ENCODE measurements at places on chromosomes 4 and X.

DNA sequence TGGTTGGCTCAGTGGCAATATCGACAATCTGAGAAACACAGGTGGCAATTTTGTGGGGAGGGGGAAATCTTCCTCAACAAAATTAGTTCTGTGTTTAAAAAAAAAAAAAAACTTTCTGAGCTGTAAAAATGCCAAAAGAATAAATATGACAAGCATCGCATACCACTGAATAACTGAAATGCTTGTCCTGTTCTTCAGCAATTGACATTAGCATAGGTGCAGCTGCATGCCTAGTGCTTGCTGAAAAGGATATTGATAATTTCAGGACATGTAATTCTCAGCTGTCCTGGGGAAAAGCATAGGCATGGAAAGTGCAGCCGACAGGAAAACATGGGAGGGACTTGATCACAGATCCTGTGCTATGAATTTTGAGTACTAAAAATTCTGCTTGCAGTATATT lies 147.2 kb downstream of the SOWAHB start:
- no peaks in the 10 kb centered on the region for H3K4me1 ChIP-seq
- no peaks in the 10 kb centered on the region for H3K36me3 ChIP-seq
- H3K27ac ChIP-seq = no peak overlapping the region

GRCh38 chr4:176726803-176727202 lies 65.9 kb downstream of the VEGFC start:
- no peaks in the 10 kb centered on the region for H3K36me3 ChIP-seq
- no peak overlapping the region for H3K27ac ChIP-seq
- H3K4me3 ChIP-seq = no peak overlapping the region
- H3K4me1 ChIP-seq = no peaks in the 10 kb centered on the region
- no peaks in the 10 kb centered on the region for H3K27me3 ChIP-seq

GRCh38 chrX:134239016-134239415 lies 2.0 kb downstream of the CCDC160 start:
- no peak overlapping the region for H3K27ac ChIP-seq
- no peak overlapping the region for H3K4me3 ChIP-seq
- peaks cover 7% of the 10 kb centered on the region for H3K27me3 ChIP-seq
- no peak for DNase-seq

- no peaks in the 10 kb centered on the region for H3K4me1 ChIP-seq
- H3K4me3 ChIP-seq = no peak overlapping the region
- H3K27me3 ChIP-seq = peaks cover 6% of the 10 kb centered on the region
- DNase-seq = no peak
Measured at GRCh38 chr4:6076391-6076790, 58.2 kb upstream of the C4orf50 start.

GRCh38 chr4:98673978-98674377 lies 15.6 kb upstream of the TSPAN5 start:
- H3K27me3 ChIP-seq = peaks cover 8% of the 10 kb centered on the region
- no peaks in the 10 kb centered on the region for H3K4me1 ChIP-seq
- no peak for DNase-seq
- H3K27ac ChIP-seq = no peak overlapping the region

GRCh38 chr4:23332313-23332712 lies 557.5 kb downstream of the PPARGC1A start:
- H3K27ac ChIP-seq = no peak overlapping the region
- H3K4me1 ChIP-seq = peaks cover 22% of the 10 kb centered on the region
- DNase-seq = no peak
- no peaks in the 10 kb centered on the region for H3K36me3 ChIP-seq
- H3K27me3 ChIP-seq = no peaks in the 10 kb centered on the region

GRCh38 chr4:48944252-48944651 lies 37.7 kb upstream of the OCIAD2 start:
- no peak overlapping the region for H3K27ac ChIP-seq
- no peaks in the 10 kb centered on the region for H3K36me3 ChIP-seq
- no peak for DNase-seq
- H3K4me1 ChIP-seq = no peaks in the 10 kb centered on the region

All from immature natural killer cell (primary cell).